ENCODE measurements at places on chromosomes 7 and 10.

DNA sequence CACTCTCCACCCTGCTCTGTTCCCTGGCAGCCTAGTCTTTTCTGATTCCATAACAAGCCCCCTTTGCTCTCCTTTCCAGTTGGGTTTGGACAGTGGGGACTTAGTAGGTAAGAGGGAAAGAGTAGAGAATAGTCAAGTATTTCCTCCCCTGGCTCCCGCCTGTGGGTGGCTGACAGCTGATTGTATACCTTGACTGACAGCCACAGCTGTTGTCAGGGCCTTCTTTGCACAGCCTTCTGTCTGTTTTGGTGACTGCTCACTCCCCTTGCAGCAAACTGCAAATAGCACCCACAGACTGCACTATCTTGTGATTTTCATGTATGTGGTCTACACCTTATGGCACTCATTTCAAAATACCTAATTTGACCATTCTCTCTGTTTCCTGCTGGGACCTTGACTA, 486.3 kb downstream of the ACTR3B start:
- DNase-seq: no peak

- DNase-seq: no peak
Observed at GRCh38 chr7:26648554-26648953, 215.8 kb downstream of the SKAP2 start.

- DNase-seq: no peak
Observed at GRCh38 chr7:127870231-127870907, 160.9 kb downstream of the LRRC4 start.

DNA sequence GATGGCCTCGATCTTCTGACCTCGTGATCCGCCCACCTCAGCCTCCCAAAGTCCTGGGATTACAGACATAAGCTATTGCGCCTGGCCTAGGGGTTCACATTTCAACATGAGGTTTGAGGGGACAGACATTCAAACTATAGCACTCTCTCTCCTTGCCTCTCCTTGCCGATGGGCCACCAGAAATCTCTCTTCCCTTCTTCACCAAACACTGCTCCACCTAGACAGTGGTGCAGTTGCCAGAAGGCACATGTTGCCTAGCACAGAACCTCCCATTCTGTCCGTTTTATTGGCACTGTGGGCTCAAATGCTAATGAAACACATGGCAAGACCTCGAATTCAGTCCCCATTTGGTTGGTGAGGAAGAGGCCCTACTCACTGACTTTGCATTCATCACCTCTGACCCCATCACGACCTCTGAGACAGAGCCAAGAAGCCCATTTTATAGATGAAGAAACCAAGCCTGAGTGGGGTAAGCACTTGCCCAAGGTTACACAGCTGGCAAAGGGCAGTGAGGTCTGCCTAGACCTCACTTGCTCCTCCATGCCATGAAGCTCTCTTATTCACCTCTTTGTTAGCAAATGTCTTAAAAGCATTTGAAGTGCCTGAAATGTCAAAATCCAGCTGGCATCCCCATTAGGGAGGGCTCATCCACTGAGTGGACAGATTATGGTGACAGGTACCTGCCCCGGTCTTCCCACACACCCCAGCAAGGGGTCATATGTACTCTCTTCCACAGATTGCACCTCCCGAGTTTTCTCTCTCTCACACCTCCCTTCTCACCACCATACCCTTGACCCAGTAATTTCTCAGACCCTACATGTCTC, 34.0 kb downstream of the GPRIN2 start:
- no peak for DNase-seq

- no peak for DNase-seq
Observed at GRCh38 chr10:13511409-13511808, 17.4 kb downstream of the BEND7 start.

- DNase-seq: no peak
Observed at GRCh38 chr10:60940446-60940845, 3.5 kb downstream of the RHOBTB1 start.

DNA sequence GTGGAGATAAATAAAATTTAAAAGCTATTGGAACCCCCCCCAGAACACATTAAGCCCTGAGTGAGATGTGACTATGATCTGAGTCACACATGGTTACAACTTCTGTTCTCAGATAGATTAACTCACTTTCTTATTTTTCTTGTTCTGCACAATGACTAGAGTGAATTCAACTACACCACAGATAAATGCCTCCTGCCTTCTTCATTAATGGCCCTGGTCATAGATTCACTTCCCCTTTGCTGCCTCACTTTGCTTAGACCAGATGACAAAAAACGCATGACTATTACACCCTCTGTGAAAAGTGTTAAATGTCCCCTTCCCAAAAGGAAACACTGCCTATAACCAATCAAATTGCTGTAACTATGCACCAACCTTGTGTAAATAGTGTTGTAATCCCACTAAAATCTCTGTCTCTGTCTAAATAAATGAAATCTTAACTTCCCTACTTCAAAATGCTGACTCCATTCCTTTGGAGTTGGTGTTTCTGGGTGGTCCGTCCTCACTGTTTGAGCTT, 49.4 kb downstream of the AKR1D1 start:
- no peak for DNase-seq

DNA sequence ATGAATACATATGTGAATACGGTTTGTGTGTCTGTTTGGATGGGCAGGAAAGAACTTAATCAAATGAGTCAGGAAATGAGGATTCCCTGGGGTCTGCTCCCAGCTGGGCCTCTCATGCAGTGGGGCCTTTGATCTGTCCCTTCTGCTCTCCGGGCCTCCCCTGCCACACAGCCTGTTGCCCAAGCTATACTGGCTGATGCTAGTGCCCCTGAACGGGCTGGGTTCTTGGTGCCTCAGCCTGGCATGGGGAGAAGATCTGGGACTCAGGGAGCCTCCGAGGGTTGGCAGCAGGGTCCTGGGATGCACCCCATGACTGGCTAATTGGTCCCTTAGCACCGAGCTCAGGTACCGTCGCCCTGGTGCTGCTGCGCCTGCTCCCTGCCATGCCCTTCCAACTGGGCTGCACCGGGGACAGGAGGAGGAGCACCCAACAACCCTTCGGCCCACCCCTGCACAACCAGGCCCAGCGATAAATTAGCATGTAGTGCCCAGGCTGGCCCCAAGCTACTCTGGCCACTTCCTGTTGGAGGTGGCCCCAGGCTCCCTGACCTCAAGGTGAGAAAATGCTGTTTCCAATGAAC, 59.9 kb upstream of the DUSP5 start:
- DNase-seq: no peak

GRCh38 chr7:31702354-31702753, 15.3 kb downstream of the PPP1R17 start:
- DNase-seq: no peak

DNA sequence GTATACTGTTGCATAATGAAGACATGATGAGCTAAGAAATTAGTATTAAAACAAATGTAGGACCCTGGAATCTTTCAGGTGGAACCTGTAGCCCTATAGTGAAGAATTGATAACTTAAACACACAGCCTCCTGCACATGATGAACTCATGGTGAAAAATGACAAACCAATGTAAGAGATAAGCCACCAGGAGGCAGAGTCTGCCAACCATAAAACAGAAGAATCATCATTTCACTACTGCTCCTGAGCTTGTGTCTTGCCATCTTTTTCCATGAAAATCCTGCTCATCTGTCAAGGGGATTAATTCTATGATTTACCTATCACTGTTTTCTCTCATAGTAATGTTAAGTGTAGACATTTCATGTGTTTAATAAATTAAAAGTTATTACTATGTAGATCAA, 363.9 kb downstream of the MALRD1 start:
- DNase-seq: no peak

- DNase-seq: no peak
Observed at GRCh38 chr10:32307609-32308008, 39.3 kb downstream of the EPC1 start.

DNA sequence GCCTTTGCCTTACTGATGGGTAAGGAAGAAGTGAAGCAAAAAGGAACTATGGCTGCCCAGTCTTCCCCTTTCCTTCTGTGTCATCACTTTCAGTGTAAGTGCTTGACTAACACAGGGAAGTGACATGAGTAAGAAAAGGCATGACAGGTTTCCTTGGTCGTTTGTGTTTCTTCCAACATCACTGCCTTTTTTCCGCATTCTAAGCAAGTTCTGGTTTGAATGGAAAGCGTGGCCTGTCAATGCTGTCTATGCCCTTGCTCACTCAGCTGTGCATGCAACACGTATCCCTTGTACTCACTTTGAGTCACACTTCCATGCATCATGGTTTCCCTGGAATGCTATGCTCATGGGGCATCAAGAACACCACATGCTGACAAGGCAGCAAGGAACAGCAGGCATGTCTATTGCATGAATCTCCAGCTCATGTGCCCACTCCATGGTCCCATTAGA, 111.8 kb downstream of the OAT start:
- no peak for DNase-seq

DNA sequence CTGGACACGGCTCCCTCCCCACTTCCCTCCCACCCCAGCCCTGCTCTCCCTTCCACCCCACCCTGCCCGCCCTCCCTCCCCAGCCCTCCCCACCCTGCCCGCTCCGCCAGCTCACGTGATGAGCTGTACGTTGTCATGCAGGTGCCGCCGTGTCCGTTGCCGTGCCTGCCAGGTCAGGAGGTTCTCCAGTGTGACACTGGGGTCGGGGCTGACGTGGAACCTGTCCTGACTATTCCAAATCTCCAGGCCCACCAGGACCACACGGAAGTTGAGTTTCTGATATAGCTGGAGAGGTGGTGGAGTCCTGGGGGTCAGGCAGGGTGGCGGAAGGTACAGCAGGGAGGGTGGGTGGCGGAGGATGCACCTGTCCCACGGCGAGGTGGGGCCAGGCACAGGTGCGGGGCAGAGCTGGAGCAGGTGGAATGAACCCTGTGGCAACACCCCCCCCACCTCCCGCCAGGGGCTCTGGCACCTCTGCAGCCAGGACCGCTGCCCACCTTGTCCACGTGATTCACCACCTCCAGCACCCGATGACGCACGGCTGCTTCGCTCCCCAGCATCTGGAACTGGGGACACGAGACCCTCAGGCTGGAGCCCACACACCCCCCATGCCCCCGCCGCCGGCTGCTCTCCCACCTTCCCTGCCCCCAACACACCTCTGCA, 4.2 kb downstream of the ADAM8 start:
- no peak for DNase-seq

- no peak for DNase-seq
Observed at GRCh38 chr7:30302656-30303311, 18.4 kb downstream of the ZNRF2 start.

GRCh38 chr10:124359336-124359832, 59.3 kb downstream of the OAT start:
- DNase-seq: no peak

DNA sequence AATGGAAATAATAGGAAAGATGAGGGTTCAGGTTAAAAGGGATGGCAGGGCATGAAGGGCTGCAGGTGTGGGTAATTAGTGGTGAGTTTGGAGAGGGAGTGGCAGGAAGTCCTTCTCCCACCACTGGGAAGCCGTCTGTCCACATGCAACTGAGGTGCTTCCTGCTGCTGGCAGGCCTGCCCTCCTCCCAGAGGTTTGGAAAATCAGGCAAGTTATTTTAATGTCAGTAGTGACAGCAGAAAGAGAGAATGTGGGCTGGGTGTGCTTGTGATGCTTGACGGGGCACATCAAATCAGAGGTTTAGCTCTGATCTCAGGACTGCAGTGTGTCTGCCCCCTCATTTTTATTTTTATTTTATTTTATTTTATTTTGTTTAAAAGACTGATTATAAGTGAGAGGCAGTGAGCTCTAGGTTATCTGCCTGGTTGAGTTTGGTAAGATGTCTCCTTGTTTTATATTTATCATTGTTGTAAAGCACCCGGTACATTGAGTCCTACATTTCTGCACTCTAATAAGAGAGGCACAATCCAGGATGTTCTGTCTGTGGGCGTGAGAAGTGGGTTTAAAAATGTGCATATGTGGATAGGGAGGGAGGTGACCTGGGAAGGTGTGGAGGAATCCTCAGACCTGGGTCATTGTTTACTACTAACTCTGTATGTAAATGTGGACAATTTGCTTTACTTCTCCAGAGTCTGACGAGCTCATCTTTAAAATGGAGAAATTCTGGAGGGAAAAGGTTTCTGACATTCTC, 504.4 kb downstream of the LRMDA start:
- DNase-seq: no peak

- no peak for DNase-seq
Observed at GRCh38 chr10:11576092-11576809, 35.2 kb downstream of the USP6NL start.

GRCh38 chr7:149772956-149773434, 393 bp downstream of the ZNF467 start:
- DNase-seq: no peak

DNA sequence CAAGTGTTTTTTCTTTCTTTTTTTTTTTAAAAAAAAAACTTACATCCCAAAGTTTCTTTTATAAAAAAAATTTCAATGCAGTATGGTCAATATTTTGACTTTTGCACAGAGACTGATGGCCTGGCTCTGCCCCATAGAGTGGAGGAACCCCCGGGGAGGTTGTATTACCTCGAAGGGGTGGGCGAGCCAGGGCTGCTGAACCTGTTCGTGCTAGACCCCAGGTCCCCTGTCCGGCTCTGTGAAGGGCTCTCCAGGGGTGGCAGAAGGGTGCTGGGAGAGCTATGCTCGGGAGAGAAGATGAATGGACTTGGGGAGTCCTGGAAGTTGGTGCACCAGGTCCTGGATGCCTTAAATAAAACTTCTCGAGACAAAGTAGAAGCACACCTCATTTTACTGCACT, 446.4 kb upstream of the KLF6 start:
- no peak for DNase-seq

DNA sequence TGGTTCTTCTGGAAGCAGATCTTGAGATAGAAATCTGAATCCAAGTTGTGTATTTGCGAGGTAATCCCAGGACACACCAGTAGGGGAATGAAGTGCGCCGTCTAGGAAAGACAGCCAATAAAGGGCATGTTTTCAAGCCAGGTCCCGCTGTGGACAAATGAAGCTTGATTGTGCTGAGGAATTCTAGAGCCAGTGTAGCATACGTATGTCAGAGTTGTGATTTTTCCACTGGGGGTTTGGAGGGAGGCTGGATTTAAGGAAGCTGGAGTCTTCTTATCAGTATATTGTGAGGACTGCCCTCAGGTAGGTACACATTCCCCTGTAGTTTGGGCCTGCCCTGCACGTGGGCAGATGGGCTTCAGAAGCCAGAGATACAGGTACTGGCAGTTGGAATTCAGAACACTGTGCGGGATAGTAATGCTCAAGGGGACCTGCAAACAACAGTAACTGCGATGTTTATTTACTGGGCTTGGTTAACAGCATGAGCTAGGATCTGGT, 50.9 kb downstream of the GALNT11 start:
- no peak for DNase-seq

DNA sequence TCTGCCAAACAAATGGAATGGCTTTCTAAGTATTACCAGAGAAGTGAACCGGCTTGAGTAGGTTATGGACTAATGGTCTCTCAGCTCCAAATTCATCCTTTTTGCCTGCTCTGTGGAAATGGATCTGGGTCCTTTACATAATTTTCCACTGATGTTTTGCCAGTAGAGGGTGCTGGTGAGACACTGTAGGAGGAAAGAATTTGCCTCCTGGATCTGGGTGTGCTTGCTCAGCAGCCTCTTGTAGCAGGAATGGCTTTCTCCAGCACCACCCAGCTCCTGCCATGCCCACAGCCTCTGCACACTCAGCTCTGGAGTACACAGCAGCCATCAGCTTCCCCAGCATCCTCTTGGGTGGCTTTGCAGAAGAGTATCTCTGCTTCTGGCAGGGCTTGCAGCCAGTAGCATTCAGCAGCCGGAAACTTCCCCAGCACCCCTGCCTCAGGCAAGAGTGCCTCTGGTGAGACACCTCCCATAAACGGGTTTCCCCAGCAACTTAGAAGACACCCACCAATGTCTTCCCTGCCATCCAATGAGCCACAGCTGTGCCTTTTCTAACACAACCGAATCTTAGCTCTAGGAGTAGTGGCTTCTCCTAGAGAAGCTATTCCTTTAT, 235.0 kb upstream of the PLPP4 start:
- DNase-seq: no peak

GRCh38 chr7:113314594-113314993, 196.2 kb upstream of the SMIM30 start:
- no peak for DNase-seq

- DNase-seq: no peak
Observed at GRCh38 chr10:111107846-111108245, 31.0 kb downstream of the ADRA2A start.

All from activated T-helper 1 cell treated with anti-CD3 and anti-CD28 coated beads, Interleukin-2, amount 50 U/mL, for 16 hours (primary cell).